ENCODE measurements at places on chromosomes 7 and 10.

DNA sequence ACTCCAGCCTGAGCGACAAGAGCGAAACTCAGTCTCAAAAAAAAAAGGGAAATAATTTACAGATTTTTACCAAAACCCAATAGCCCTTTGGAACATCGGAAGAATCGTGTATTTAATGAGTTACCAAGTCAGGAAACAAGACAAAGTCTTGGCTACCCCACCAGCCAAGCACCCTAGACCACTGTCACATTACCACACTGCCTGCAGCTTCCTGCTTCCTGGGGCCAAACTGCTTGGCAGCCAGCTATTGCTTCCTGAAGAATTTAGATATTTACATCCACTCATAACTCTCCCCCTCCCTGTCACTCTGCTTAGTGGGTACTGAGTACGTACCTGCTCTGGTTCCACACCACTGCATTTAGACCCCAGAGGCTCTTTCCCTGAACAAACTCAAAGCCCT is 14.1 kb upstream of the TNPO3 start:
- no peak for DNase-seq

GRCh38 chr10:24974976-24975375 is 22.6 kb upstream of the PRTFDC1 start:
- no peak for DNase-seq

DNA sequence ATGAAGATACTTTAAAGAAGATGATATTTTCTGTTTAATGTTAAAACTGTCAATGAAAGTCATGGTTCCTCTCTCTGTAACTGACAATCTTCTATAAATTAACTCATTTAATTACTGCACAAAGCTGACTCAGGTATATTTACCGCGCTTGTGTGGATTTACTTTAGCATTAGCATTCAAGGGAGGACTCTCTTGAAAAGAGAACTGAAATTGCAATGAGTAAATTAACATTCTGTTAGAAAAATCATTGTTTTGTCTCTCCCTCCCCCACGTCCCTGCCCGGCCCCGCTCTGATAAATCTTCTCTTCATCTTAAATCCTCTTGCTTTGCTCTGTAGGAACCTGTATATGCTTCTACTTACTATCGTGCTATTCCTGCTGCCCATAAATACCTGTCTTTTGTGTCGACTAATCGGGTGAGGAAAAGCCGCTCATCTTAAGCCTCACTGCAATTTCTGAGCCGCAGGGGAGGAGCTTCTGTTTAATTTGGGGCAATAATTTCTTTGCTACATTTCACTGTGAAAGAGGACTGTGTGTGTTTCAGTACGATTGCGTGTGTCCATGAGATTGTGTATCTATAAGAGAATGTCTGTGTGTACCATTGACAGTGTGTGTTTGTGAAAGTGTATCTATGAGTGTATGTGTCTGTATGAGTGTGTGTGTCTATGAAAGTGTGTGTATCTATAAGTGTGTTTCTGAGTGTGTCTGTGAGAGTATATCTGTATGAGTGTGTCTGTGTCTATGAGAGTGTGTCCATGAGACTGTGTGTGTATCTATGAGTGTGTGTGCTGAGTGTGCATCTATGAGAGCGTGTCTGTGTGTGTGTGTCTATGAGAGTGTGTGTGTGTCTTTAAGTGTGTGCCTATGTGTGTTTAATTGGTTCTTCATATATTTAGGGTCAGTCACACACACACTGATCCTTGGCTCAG is 46.5 kb upstream of the LYZL2 start:
- no peak for DNase-seq

DNA sequence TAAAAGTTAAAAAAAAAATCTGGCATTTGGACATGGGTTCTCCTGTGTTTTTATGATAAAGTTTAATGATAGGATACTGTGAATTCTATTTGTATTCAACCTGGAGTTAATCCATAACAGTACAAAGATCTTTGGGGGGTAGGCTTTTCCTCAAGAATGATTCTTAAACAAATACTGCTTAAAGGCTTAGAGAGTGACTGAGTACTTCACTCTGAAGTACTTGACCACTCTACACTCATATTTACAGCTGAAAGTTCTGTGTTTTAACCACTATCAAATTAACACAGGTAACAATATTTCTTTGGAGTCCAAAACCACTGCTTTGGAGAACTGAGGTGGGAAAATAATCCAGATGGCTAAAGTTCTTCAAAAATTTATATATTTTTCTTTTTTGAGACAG is 74.2 kb upstream of the TMEM168 start:
- DNase-seq = no peak

- no peak for DNase-seq
Measured at GRCh38 chr10:102146971-102147428, 5.2 kb upstream of the NOLC1 start.

- no peak for DNase-seq
Measured at GRCh38 chr10:44280226-44281014, 104.5 kb downstream of the CXCL12 start.

DNA sequence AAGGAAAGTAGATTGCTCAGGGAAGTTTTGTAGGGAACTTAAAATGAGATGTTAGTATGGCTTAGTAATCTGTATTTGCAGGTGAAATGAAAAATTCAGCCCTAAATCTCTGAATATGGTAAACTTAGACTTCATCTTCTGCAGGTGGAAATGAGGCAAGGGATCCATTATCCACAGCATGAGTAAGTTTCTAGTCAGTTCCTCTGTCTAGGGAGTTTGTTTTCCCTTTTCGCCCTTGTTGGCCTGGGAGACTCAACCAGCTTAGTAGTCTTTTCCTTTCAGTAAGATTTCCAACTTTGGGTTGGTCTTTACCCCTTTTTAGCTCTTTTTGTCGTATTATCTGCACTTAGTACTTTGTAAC is 65.6 kb downstream of the ZEB1 start:
- no peak for DNase-seq

GRCh38 chr10:72229261-72230251 is 13.5 kb upstream of the ASCC1 start:
- DNase-seq = no peak

- DNase-seq = no peak
Measured at GRCh38 chr10:76037531-76038155, 606.2 kb downstream of the LRMDA start.

GRCh38 chr7:128323459-128324367 is 20.0 kb downstream of the RBM28 start:
- no peak for DNase-seq

GRCh38 chr10:7272008-7272407 is 138.8 kb downstream of the SFMBT2 start:
- DNase-seq = no peak

- DNase-seq = no peak
Measured at GRCh38 chr7:11737723-11738122, 94.3 kb downstream of the THSD7A start.

DNA sequence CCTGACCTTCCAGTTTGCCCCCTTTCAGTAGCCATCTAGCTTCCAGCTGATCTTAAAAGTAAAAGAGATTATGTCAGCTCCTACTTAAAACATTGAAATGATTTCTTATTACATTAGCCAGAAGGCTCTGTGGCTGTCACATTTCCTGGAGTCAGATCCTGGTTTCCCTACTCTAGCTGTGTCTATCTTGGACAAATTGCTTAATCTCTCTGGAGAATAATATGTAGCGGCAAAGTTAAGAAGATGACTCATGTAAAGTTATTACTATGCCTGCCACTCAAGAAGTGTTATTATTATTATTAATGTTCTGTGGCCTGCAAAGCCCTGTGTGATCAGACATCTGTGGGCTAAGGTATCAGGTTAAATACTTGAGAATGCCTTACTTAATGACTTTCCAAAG is 107.2 kb downstream of the RUNDC3B start:
- no peak for DNase-seq

DNA sequence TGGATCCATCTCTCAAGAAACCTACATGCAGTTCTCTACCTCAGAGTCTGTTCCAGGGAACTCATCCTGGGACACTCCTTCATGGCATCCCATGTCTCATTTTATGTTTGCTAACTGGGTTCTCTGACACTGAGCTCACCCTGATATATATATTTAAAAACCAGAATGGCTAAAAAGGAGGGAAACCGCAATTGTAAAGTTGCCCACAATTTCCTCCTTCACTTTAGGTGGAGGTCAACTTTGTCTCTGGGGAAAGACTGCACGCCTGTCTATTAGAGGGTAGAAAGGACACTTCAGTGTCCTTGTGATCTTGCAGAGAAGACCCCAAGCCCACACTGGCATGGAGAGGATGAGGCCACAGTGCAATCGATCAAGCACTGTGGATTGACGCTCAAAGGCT is 131.7 kb downstream of the TEX36 start:
- no peak for DNase-seq

DNA sequence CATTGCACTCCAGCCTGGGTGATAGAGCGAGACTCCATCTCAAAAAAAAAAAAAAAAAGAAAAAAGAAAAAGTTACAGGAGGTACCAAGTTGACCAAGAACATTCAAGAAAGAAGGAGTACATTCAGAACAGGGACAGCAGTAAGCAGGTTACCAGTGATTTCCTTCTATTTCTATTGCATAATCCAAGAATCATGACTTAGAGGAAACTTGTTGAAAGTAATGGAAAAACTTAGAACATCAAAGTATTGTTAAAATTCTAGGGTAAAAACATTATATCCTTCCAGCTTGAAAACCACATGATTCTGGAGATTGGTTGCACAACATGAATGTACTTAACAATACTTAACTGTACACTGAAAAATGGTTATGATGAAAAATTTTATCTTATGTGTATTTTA is 25.2 kb downstream of the RAPGEF5 start:
- DNase-seq = no peak

DNA sequence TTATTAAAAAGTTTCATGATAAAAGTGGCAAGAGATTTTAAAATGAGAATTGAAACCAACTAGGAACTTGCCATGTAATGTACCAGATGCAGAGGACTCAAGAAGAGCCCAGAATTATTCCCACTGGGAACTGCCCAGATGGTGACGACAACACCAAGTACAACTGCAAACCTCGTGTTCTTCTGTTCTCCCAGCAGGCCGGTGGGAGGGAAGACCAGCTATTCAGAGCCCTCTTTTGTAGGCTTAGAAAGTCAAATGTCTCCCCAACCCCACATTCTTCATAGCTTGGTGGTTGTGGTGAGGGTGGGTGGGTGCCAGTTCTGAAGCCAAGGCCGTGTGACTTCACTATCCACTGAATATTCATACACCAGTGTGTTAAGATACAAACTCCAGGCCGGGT is 54.3 kb upstream of the ITGB1 start:
- no peak for DNase-seq

DNA sequence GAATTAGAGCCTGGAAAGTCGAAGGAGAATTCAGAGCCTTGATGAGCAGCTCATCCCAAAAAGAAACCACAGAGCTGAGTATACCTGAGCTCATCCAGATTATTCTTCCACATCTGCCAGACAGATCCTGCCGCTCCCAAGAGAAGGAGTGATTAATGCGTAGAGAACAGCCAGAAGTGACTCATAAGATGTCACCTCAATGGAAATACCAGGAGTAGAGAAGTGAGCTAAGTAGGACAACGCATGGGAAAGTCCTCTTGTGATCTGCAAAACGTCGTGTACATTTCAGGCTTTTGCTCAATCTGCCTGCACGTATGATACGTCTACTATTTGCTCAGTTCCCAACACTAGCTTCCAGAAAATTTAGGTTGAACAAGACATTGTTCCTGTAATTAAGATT is 230.5 kb upstream of the AUTS2 start:
- no peak for DNase-seq

GRCh38 chr10:21516242-21517131 is 9.0 kb downstream of the SKIDA1 start:
- DNase-seq = no peak

GRCh38 chr10:58278274-58278961 is 9.5 kb downstream of the CISD1 start:
- no peak for DNase-seq

DNA sequence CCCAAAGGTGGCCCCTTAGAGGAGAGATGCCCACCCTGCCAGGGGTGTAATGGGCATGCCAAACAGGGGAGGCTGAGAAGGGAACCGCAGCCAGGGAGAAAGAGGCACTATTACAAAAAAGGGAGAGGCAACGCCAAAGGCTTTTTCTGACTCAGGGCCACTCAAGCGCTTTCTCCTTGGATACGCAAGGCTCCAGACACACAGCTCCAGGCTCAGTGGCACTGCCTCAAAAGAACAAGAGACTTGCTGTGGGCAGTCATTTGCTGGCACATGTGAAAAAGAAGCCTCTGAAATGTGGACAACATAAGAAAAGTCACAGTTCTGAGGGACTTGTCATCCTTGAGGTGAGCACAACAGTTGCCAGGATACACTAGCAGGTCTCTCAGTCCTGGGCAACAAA is 128.4 kb downstream of the DGKI start:
- DNase-seq = no peak

DNA sequence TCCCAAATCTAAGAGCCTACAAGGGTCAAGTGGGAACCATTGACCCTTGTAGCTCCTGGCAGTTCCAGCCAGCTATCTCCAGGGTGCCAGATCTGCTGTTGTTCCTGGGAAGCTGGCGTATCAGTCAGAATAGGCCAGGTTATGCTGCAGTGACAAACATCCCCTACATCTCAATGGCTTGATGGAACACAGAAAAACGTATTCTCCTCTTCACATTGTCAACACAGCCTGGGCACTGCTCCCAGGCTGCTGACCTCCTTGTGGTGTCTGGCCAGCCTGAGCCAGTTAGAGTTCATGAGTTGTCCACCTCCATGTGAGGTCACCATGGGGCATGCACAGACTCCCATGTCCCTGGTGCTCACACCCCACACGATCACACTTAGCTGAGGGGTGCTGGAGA is 9.5 kb upstream of the TNRC18 start:
- DNase-seq = no peak

GRCh38 chr10:119775529-119775928 is 49.7 kb downstream of the INPP5F start:
- DNase-seq = no peak

DNA sequence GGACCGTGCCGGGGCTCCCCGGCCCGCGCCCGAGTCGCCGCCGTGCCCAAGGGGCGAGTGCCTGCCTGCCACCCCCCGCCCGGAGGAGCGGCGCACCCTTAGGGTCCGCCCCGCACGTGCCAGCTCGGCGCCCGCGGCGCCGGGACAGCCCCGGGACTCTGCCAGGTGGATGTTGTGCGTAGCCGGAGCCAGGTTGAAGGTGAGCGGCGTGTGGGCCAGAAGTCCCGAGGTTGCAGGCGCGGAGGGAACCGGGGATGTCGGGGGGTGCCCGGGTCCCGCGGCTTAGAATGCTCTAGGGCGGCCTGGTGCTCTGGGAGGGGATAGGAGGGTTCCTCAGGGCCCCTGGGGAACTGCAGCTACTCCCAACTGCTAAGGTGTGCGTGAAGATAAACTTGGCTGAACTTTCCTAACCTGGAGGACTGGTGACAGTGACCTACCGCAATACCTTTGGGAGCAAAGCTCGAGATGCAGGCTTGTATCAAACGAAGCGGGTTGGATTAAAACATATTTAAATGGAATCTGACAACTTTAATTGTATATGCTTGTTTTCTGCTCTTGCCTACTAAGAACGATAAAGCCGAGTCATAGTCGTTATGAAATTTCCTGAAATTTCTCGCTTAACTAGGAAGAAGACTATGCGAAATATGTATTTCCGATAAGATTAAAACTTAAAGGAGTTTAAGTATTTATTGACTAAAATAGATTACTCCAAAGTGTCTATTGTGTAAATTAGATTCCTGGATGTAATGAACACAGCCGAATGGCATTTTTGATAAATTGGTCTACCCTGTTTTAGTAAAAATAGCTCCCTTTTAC is at the start of gene CUX1:
TSS of gene CUX1 (plus strand) at position 156 of the 816 bp plus-strand sequence. CDS start at position 170, 14 bp downstream.
- DNase-seq = no peak

GRCh38 chr10:14758994-14759664 is 15.6 kb downstream of the FAM107B start:
- DNase-seq = no peak

- no peak for DNase-seq
Measured at GRCh38 chr10:35834877-35835494, 192.9 kb upstream of the FZD8 start.
